ENCODE measurements at places on chromosomes 5 and 9.
A peak's percentile ranks its signal among the peaks of the same experiment; 100 is the strongest.

DNA sequence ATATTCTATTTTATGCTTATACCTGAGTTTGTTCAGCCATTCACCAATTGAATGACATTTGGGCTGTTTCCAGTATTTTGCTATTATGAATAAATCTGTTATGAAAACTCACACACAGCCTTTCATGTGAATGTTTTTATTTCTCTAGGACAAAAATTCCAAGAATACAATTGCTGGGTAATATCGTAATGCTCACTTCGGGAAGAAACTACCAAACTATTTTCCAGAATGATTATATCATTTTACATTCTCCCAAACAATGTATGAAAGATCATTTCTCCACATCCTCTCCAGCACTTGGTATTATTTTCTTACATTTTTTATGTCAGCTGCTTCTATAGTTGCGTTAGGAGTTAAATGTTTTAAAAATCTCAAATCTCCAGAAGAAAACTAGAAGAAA is 58.3 kb upstream of the LHFPL2 start:
- no peak for DNase-seq

GRCh38 chr9:120475341-120475740 is 104.6 kb downstream of the CDK5RAP2 start:
- no peak for DNase-seq

GRCh38 chr9:89225991-89226471 is 47.4 kb upstream of the SHC3 start:
- no peak for DNase-seq

- DNase-seq: no peak
Measured at GRCh38 chr5:55441107-55441771, 93.5 kb downstream of the PLPP1 start.

DNA sequence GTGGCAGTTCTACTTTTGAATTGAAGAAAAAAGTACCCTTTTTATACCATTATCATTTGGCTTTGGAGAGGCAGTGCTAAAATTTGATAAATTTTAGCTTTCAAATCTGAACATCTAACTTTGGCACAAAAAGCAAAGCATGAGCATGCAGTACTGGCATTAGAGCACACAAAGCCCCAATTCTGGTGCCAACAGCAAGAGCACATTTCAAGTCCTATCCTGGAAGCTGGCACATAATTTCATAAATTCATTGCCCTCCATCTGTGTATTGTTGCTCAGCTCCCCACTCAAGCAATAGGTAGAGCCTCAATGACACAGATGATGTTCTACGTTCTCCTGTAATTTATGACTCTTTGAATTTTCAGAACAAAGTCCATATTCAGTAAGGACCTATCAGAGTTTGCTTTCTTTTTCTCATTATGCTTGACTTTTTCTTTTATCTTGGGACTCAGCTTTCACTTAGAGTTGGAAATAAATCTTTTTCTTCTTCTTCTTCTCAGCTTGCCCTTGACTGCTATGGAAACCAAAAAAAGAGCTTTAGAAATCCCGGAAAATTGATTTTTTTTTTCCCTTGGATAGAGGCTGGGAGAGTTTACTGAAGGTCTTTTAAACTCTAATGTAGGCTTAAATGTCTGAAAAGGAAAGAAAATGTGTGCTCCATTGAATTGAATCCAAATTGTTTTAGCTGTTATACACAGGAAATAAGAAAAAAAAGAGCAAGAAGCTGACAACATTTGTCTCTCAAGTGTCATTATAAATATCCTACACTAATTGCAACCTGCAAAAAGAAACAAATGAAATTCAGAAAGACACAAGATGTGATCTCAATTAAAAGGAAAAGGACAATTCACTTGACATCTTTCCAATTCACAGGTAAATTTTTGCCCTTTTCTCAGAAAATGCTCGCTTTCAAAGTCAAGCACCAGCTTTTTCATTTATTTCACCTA is 380.8 kb upstream of the CDH18 start:
- DNase-seq: no peak

DNA sequence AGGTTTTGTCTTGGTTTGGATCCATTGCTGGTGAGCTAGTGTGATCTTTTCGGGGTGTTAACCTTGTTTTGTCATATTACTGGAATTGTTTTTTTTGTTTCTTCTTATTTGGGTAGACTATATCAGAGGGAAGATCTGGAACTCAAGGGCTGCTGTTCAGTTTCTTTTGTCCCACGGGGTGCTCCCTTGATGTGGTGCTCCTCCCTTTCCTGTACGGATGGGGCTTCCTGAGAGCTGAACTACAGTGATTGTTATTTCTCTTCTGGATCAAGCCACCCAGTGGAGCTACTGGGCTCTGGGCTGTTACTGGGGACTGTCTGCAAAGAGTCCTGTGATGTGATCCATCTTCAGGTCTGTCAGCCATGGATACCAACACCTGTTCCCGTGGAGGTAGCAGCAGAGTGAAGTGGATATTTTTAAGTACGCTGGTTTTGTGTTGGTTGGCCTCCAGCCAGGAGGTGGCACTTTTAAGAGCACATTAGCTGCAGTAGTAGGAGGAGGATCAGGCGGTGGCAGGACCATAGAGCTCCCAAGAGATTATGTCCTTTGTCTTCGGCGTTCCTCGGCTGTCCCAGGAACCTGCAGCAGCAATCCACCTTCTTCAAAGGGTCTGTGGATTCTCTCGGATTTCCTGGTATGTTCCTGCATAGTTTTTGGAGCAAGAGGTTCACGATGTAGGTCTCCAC is 27.2 kb downstream of the SCAMP1 start:
- DNase-seq: no peak

- DNase-seq: no peak
Measured at GRCh38 chr9:111297066-111297824, 32.8 kb downstream of the OR2K2 start.

- DNase-seq: peak; percentile 58
Measured at GRCh38 chr5:135560858-135561257, 17.9 kb downstream of the CXCL14 start.

GRCh38 chr9:104896131-104896530 is 31.8 kb downstream of the ABCA1 start:
- no peak for DNase-seq

- DNase-seq: no peak
Measured at GRCh38 chr9:120712539-120713031, 1.7 kb downstream of the MEGF9 start.

DNA sequence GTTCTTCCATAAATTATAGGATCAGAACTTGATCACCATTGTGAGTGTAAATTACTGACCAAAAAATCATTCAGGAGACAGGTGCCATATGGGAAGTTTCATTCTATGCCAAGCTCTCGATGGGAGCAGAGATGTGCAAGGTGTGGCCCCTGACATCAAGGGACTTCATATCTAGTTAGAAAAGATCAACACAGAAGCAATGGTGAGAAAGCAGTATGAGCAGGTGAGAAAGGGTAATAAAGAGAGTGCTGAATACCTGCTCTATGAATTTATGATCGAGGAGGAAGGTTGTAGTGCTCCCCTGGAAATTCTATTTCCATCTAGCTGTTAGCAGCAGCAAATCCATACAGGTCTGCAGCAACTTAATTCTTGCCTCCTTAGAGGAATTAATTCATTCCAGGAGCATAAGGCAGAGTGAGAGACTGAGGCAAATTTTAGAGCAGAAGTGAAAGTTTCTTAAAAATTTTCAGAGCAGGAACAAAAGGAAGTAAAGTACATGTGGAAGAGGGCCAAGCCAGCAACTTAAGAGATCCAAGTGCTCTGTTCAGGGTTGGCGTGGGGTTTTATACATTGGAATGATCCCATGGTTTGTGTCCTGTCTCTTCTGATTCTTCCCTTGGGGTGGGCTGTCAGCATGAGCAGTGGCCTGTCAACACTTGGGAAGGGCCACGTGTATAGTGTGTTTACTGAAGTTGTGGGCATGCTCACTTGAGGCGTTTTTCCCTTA is 181.8 kb downstream of the SAXO1 start:
- DNase-seq: no peak

GRCh38 chr5:102959055-102959454 is 160.9 kb downstream of the GIN1 start:
- DNase-seq: peak; percentile 79

GRCh38 chr5:58770136-58770535 is 187.3 kb downstream of the RAB3C start:
- DNase-seq: no peak

GRCh38 chr5:18744441-18744840 is 1110.2 kb downstream of the TAF11L14 start:
- no peak for DNase-seq

Measured in HFF-Myc (cell line).